ENCODE measurements at places on chromosomes 12 and 14. TPM values are rescaled to one million over a fixed set of nuclear protein-coding genes. Genes with fewer than 3 reads are reported as not detected.
A peak's percentile ranks its signal among the peaks of the same experiment; 100 is the strongest.

- no peaks in the 10 kb centered on the region for H3K36me3 ChIP-seq
- no peaks in the 10 kb centered on the region for H3K27me3 ChIP-seq
- no peak for DNase-seq
- H3K27ac ChIP-seq = no peak overlapping the region
- peaks cover 20% of the 10 kb centered on the region for H3K4me1 ChIP-seq
- no peak overlapping the region for H3K4me3 ChIP-seq
These were observed 35.9 kb downstream of the WNK1 start for GRCh38 chr12:788288-788687.

DNA sequence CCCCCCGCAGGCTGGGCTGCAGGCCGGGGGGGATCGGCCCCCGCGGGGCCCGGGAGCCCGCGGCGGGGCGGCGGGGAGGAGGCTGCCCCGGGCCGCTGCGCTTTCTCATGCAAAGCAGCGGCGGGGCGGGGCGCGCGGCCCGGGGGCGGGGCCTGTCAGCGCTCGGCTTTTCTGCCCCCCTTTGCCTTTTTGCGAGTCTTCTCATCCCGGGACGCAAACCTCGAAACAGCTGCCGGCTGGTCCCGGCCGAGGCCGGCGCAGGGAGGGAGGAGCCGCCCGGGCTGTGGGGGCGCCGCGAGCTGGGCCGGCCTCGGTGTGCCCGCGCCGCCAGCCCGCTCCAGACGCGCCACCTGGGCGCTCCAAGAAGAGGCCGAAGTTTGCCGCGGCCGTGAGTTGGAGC lies at the start of gene FZD10:
Gene FZD10 (plus strand): TSS at position 198 of the 400 bp plus-strand sequence. CDS start 479 bp downstream, outside the sequence.
- no peak within 1 kb of the TSS for H3K27ac ChIP-seq
- peak within 1 kb of the TSS; percentile 42 for H3K4me3 ChIP-seq
- peak; percentile 65 for DNase-seq

DNA sequence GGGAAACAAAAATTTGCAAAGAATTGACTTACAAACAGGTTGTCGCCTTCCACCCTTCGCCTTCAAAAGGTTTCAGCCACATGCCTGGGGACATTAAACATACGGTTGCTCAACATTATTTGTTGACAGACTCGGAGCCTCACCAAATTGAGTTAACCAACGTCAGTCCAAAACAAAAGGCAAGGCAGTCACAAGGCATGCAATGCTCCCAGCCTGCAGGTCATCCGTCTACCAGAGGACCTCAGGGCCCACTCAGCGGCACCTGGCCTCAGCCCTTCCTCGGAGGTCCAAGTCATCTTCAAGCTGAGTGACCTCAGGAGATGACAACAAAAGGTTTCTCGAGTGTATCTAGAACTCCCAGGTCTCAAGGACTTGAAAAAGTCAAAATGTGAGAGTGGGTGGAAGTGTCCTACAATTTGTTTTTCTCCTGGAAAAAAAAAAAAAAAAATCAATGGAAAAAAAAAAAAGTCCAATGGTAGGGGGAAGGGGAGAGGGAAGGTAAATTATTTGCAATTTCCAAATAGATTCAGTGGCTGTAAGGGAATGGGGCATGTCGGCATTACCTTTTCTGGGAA lies 64.3 kb downstream of the KDM2B start:
- H3K4me1 ChIP-seq = peaks cover 11% of the 10 kb centered on the region
- no peak overlapping the region for H3K4me3 ChIP-seq
- no peak for DNase-seq
- H3K27ac ChIP-seq = no peak overlapping the region
- H3K27me3 ChIP-seq = no peaks in the 10 kb centered on the region

MARCHF9 gene
- total RNA-seq = 21.2 TPM

TAC3 gene
- not detected for total RNA-seq

RBM19 gene
- total RNA-seq = 36.4 TPM

DNA sequence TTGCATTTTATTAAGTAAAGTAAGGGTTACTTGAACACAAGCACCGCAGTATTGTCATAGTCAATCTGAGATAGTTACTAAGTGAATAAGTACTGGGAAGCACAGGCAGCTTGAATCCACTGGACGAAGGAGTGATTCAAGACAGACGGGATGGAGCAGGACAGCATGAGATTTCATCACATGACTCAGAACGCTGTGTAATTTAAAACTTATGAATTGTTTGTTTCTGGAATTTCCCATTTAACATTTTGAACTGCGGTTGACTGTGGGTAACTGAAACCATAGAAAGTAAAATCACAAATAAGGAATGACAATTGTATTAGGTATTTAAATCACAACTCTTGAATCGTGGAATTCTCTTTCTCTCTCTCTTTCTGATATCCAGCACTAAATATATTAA lies 1630.4 kb upstream of the SEL1L start:
- no peak for DNase-seq
- H3K36me3 ChIP-seq = no peaks in the 10 kb centered on the region
- H3K27me3 ChIP-seq = no peaks in the 10 kb centered on the region
- H3K4me3 ChIP-seq = no peak overlapping the region
- H3K27ac ChIP-seq = no peak overlapping the region

NKX2-8 gene
- 0.43 TPM for total RNA-seq

SIX1 gene
- total RNA-seq = 0.14 TPM

CLEC14A gene
- 87.6 TPM for total RNA-seq

GRCh38 chr12:8420506-8420905 lies 35.3 kb upstream of the CLEC6A start:
- no peak for DNase-seq
- H3K4me3 ChIP-seq = no peak overlapping the region
- no peak overlapping the region for H3K27ac ChIP-seq

- peaks cover 7% of the 10 kb centered on the region for H3K4me1 ChIP-seq
- no peaks in the 10 kb centered on the region for H3K36me3 ChIP-seq
- no peaks in the 10 kb centered on the region for H3K27me3 ChIP-seq
- H3K4me3 ChIP-seq = no peak overlapping the region
- no peak for DNase-seq
These were observed 1.3 kb upstream of the ADGRD1 start for GRCh38 chr12:130952171-130952954.

DNA sequence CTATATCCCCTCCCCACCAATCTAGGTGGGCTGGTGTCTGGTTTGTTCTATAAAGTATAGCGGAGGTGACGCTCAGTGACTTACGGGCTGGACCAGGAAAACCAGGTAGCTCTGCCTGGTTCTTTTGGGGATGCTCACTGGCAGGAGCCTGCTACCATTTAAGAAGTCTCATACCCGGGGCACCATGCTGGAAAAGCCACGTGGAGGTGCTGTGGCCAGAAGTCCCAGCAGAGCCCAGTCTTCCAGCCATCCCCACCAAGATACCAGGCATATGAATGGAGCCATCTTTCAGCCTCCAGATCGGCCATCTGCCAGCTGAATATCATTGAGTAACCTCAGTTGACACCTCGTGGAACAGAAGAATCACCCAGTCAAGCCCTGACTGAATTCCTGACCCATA lies 87.2 kb downstream of the AACS start:
- H3K4me3 ChIP-seq = no peak overlapping the region
- no peak overlapping the region for H3K27ac ChIP-seq
- no peaks in the 10 kb centered on the region for H3K4me1 ChIP-seq
- H3K36me3 ChIP-seq = no peaks in the 10 kb centered on the region

DNA sequence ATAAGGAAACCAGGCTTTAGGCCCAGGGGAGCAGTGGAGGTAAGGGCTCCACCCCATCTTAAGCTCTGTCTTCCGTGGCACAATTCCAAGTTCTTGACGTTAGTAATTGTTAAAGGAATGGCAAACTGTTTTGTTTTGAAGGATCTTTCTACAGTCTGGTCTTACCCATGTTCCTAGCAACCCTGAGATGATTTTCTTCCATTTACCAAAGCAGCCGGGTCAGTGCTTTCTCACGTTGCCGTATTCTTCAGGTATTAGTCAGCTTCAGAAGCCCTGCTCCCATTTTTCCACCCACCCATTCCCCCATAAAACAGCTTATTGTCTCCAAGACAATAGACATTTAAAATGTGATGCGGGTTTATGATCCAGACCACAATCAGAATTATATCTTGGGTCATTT lies 10.3 kb downstream of the NRIP2 start:
- H3K27me3 ChIP-seq = no peaks in the 10 kb centered on the region
- peaks cover 89% of the 10 kb centered on the region for H3K36me3 ChIP-seq
- no peaks in the 10 kb centered on the region for H3K4me1 ChIP-seq
- no peak overlapping the region for H3K4me3 ChIP-seq
- no peak for DNase-seq
- no peak overlapping the region for H3K27ac ChIP-seq

- no peak for DNase-seq
- H3K4me1 ChIP-seq = peaks cover 40% of the 10 kb centered on the region
- no peaks in the 10 kb centered on the region for H3K27me3 ChIP-seq
- H3K36me3 ChIP-seq = peaks cover 53% of the 10 kb centered on the region
These were observed 22.5 kb downstream of the MAX start for GRCh38 chr14:65079768-65080167.

USP44 gene
- 14.9 TPM for total RNA-seq

DNA sequence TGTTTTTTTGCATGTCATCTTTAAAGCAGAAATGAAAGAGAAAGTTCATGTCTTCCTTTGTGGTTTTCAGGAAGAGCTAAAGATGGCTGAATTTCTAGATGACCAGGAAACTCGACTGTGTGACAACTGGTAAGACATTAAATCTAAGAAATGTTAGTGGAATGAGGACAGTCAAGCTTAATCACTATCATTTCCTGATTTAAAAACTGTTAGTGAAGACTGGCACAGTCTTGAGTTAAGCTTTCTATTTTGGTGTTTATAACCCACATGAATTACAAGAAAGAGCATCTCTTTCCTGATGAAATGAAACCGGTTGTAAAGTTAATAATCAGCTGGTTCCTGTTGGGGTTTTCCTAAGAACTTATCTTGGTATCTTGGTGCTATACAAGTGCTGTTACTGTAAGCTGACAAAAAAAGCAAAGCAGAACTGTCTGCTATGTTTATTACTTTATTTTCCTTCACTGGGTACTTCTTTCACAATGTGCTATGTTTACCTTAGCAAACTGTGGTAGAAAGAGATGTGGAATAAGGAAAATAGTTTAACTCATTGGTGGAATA lies 5.2 kb downstream of the TRAFD1 start:
- peaks cover 51% of the 10 kb centered on the region for H3K4me1 ChIP-seq
- H3K27ac ChIP-seq = peak overlapping the region; percentile 82
- H3K27me3 ChIP-seq = no peaks in the 10 kb centered on the region
- no peak for DNase-seq
- H3K36me3 ChIP-seq = peaks cover 15% of the 10 kb centered on the region
- H3K4me3 ChIP-seq = peak overlapping the region; percentile 21

GRCh38 chr14:56482310-56482911 lies 97.2 kb upstream of the TMEM260 start:
- no peak overlapping the region for H3K4me3 ChIP-seq
- no peaks in the 10 kb centered on the region for H3K27me3 ChIP-seq
- no peak overlapping the region for H3K27ac ChIP-seq
- H3K4me1 ChIP-seq = no peaks in the 10 kb centered on the region

GRCh38 chr12:40730281-40730680 lies 38.0 kb downstream of the CNTN1 start:
- no peaks in the 10 kb centered on the region for H3K4me1 ChIP-seq
- no peak overlapping the region for H3K4me3 ChIP-seq
- no peak for DNase-seq
- H3K27ac ChIP-seq = no peak overlapping the region

- peak overlapping the region; percentile 97 for H3K27ac ChIP-seq
- peaks cover 25% of the 10 kb centered on the region for H3K4me1 ChIP-seq
- no peak for DNase-seq
These were observed 1.9 kb downstream of the PPP1R3E start for GRCh38 chr14:23300687-23301223.

GRCh38 chr14:69363055-69363454 lies 35.0 kb downstream of the ERH start:
- no peak for DNase-seq
- no peak overlapping the region for H3K27ac ChIP-seq
- no peaks in the 10 kb centered on the region for H3K4me1 ChIP-seq
- no peaks in the 10 kb centered on the region for H3K27me3 ChIP-seq
- H3K4me3 ChIP-seq = no peak overlapping the region

CCDC177 gene
- not detected for total RNA-seq

DNA sequence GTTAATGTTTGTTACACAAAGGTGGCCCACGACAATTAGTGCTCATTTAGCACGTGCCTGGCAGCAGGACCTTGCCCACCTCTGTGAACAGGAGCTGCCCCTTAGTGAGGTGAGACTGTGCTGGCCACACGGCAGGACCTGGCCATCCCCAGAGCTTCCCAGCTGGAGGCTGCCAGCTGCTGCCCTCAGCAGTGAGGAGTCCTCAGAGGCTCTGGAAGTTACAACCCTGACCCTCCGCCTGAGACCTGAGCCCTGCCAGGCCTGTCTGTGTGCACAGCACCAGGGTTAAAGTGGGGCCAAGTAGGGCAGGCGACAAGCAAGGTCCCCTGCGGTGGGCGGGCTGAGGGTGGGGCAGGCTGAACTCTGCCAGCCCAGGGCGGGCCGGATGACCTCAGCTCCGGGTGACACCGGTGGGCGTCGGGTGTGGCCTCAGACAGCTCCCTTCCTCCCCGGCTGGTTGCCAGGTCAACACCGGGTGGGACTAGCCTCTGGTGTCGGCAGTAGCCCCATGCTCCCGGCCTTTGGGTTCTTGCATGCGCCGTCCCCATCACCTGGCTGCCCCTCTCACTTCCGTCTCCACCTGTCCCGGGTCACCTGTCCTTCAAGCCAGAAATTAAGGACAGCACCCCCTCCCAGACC lies 9.2 kb upstream of the LBHD2 start:
- H3K27me3 ChIP-seq = no peaks in the 10 kb centered on the region
- H3K36me3 ChIP-seq = no peaks in the 10 kb centered on the region
- H3K4me3 ChIP-seq = peak overlapping the region; percentile 50
- DNase-seq = peak; percentile 96
- peaks cover 21% of the 10 kb centered on the region for H3K4me1 ChIP-seq
